ENCODE measurements at places on chromosomes 12 and 14. TPM values are rescaled to one million over a fixed set of nuclear protein-coding genes. Genes with fewer than 3 reads are reported as not detected.

The CD163 gene
- not detected for total RNA-seq

The CLEC4C gene
- not detected for total RNA-seq

The ANKS1B gene
- total RNA-seq: 0.65 TPM

The ISCU gene
- 77.0 TPM for total RNA-seq

The CD27 gene
- total RNA-seq: not detected

The SLC25A47 gene
- 0.33 TPM for total RNA-seq
